Left ventricle myocardium inferior (tissue), 1 donor: ENCODE measurements at places on chromosomes 3 and 15.

DNA sequence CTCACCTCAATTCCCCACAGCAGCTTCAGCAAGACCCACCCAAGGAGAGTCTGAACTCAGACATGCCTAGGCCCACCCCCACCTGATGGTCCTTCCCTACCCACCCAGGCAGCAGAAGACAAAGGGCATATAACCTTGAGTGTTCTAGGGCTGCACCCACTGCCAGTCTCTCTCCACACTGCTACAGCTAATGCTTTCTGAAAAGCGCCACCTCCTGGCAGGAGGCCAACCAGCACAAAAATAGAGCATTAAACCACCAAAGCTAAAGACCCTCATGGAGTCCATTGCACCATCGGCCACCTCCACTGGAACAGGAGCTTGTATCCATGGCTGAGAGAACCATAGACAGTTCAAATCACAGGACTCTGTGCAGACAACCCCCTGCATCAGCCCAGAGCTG, 11.3 kb upstream of the RPL39L start:
- H3K4me1 ChIP-seq: no peaks in the 10 kb centered on the region
- H3K36me3 ChIP-seq: no peaks in the 10 kb centered on the region
- H3K4me3 ChIP-seq: no peak overlapping the region
- no peaks in the 10 kb centered on the region for H3K27me3 ChIP-seq

- peaks cover 20% of the 10 kb centered on the region for H3K4me1 ChIP-seq
- H3K27me3 ChIP-seq: peaks cover 9% of the 10 kb centered on the region
- H3K4me3 ChIP-seq: no peak overlapping the region
- no peaks in the 10 kb centered on the region for H3K36me3 ChIP-seq
- DNase-seq: no peak
- H3K27ac ChIP-seq: peak overlapping the region; percentile 81
Observed at GRCh38 chr3:134753999-134754742, 40.9 kb upstream of the EPHB1 start.

- H3K4me3 ChIP-seq: no peak overlapping the region
- no peak for DNase-seq
- no peak overlapping the region for H3K27ac ChIP-seq
- H3K36me3 ChIP-seq: no peaks in the 10 kb centered on the region
- no peaks in the 10 kb centered on the region for H3K4me1 ChIP-seq
- no peaks in the 10 kb centered on the region for H3K27me3 ChIP-seq
Observed at GRCh38 chr3:56870436-56870835, 68.7 kb upstream of the ARHGEF3 start.

DNA sequence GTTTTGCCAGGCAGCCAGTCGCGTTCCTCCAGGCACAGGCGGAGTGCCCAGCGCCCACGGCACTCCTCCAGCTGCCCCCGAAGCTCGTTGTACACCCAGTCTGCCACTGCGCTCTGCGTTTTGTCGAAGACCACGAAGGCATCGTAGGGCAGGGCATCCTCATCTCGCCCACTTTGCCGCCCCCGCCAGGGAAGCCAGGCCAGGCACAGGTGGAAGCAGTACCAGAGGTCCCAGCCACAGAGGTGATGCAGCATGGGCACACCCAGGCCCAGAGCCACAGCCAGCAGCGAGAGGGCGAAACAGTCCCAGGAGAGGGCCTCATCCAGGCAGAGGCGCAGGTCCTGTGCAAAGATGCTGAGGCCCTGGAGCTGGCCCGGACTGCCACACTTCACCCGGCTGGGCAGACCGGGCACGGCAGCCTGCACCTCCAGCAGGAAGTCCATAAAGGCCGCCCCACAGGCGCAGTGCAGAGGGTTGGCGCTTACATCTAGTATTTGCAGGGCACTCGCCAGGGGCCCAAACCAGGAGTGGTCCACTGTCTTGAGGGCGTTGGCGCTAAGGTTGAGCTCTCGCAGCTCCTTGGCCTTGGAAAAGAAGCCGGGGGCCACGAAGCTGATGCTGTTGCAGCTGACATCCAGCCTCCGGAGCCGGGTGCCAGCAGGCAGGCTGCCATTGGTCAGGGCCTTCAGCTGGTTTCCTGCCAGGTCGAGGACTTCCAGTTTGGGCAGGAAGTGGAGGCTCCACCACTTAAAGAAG, 3.7 kb downstream of the TLR9 start:
- H3K36me3 ChIP-seq: no peaks in the 10 kb centered on the region
- DNase-seq: no peak
- no peak overlapping the region for H3K27ac ChIP-seq
- peaks cover 41% of the 10 kb centered on the region for H3K4me1 ChIP-seq

DNA sequence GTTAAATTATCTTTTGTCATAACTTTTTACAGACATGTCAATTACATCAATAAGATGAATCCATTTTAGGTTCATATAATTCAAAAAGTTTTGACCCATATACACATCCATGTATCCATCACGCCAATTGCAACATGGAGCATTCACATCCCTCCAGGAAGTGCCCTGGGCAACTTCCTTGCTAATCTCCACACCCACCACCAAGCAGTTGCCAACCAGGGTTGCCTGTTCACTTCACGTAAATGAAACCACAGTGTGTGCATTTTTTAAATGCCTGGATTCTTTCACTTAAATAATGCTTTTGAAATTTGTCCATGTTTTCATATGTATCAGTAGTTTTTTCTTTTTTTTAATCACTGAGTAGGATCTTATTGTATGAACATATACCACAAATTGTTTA, 40.7 kb upstream of the LYZL4 start:
- H3K27ac ChIP-seq: peak overlapping the region; percentile 68
- peaks cover 12% of the 10 kb centered on the region for H3K4me1 ChIP-seq
- no peak overlapping the region for H3K4me3 ChIP-seq
- DNase-seq: no peak
- no peaks in the 10 kb centered on the region for H3K27me3 ChIP-seq

GRCh38 chr3:9951962-9952805, at the start of gene PRRT3:
TSS of gene PRRT3 (minus strand) at chr3:9952408. CDS start at chr3:9950115, 2,293 bp downstream.
- H3K27ac ChIP-seq: no peak within 1 kb of the TSS
- peak within 1 kb of the TSS; percentile 69 for H3K4me3 ChIP-seq
- no peaks in the 10 kb centered on the region for H3K27me3 ChIP-seq
- DNase-seq: no peak
- H3K4me1 ChIP-seq: peaks cover 21% of the 10 kb centered on the region

DNA sequence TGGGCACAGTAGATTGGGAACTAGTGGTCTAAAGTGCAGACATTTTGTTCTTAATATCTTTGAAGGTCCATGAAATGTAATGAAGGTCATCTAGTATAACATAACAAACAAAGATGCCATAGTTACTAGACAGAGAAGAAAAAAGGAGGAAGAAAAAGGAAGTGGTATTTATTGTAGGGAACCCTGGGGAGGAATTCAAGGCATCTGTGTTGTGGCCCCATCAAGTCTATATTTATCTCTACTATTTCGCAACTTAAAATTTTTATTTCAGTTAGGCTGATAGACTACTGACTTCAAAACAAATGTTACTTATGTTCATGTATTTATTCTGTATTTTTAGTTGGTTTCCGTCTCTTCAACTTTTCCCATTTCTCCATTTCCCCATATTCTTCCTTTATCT, 48.9 kb upstream of the ZDHHC23 start:
- no peaks in the 10 kb centered on the region for H3K36me3 ChIP-seq
- no peak overlapping the region for H3K27ac ChIP-seq
- H3K4me3 ChIP-seq: no peak overlapping the region
- no peak for DNase-seq

- no peaks in the 10 kb centered on the region for H3K36me3 ChIP-seq
- DNase-seq: no peak
- H3K27me3 ChIP-seq: no peaks in the 10 kb centered on the region
- H3K4me3 ChIP-seq: no peak overlapping the region
- H3K27ac ChIP-seq: no peak overlapping the region
- peaks cover 13% of the 10 kb centered on the region for H3K4me1 ChIP-seq
Observed at GRCh38 chr3:115279939-115280338, 132.9 kb upstream of the ZBTB20 start.

- H3K27me3 ChIP-seq: no peaks in the 10 kb centered on the region
- no peak overlapping the region for H3K4me3 ChIP-seq
- peaks cover 7% of the 10 kb centered on the region for H3K4me1 ChIP-seq
- DNase-seq: no peak
- H3K27ac ChIP-seq: no peak overlapping the region
Observed at GRCh38 chr15:80596521-80596976, 98.6 kb upstream of the ABHD17C start.

GRCh38 chr3:170762064-170762463, 107.9 kb downstream of the RPL22L1 start:
- no peaks in the 10 kb centered on the region for H3K36me3 ChIP-seq
- no peak for DNase-seq
- H3K27me3 ChIP-seq: no peaks in the 10 kb centered on the region

DNA sequence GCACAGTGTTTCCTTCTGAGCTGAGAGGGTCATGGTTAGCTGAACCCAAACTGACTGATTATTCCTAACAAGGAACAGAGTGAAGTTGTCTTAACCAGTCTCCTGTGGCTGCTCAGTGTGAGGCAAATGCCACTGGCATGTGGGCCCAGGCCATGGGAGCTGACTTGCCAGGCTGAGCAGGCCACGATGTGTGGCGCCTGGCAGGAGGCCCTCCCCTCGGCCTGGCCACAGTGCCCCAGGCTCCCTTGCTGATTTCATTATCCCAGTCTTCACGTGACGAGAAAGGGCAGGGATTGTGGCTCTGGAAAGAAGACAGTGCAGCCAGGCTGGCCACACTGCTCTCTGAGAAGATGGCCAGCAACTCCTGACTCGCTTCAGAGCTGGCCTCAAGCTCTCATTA, 58.8 kb downstream of the SLCO2A1 start:
- peaks cover 15% of the 10 kb centered on the region for H3K4me1 ChIP-seq
- H3K36me3 ChIP-seq: peaks cover 3% of the 10 kb centered on the region
- no peak for DNase-seq
- no peak overlapping the region for H3K27ac ChIP-seq

DNA sequence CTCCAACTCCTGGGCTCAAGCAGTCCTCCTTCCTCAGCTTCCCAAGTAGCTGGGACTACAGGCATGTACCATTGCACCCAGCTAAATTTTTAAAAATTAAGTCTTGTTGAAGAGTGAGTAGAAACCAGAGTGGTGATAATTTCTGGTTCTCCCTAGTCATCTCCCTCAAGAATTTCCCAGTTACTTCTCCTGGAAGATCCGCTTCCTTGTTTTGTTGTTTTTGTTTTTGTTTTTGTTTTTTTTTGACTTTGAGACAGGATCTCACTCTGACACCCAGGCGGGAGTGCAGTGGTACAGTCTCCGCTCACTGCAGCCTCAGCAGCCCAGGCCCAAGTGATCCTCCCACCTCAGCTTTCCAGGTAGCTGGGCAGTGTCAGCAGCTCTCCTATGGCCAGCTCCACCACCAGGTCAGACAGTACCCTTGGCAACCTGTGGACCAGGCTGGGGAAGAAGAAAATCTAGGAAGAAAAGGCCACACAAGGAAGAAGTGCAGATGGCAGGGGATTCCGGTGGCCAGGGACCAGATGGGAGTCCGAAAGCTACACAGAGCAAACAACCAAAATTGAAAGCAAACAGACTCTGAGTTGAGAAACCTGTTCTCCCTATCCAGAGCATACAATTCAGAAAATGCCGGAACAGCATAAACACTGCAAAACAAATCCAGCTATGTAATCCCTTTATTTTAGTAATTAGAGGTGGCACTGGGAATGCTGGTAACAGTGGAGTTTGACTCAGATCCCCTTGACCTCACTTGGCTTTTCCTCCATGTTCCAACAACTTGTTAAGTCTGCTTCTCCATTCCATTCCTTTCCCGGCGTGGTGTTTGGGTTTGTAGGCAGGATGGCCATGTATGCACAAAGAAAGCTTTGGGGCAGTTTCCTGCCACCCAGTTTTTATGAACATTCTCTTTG, 266.6 kb upstream of the CTDSPL start:
- H3K36me3 ChIP-seq: peaks cover 4% of the 10 kb centered on the region
- H3K27me3 ChIP-seq: no peaks in the 10 kb centered on the region
- DNase-seq: no peak
- H3K4me3 ChIP-seq: no peak overlapping the region

DNA sequence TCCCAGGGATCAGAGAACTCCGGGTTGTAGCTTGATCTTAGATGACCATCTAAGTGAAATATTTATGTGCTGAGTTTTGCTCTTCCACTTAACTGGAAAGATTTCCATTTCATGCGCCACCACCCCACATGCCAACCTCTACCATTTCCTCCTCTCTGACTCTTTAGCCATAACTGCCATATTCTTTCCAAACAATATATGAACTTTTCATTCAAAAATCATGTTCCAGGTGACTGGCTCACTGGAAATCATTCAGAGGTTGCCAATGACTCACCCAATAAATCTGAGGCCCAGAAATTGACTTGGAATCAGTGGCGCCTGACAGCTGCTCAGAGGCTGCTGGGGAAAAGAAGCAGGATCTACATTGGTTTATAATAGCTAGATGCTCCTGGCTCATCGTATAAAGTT, 31.6 kb upstream of the FAM174B start:
- H3K27me3 ChIP-seq: no peaks in the 10 kb centered on the region
- DNase-seq: no peak

GRCh38 chr15:76253691-76254473, 57.4 kb downstream of the ETFA start:
- H3K27ac ChIP-seq: no peak overlapping the region
- H3K4me1 ChIP-seq: peaks cover 4% of the 10 kb centered on the region
- H3K4me3 ChIP-seq: no peak overlapping the region

DNA sequence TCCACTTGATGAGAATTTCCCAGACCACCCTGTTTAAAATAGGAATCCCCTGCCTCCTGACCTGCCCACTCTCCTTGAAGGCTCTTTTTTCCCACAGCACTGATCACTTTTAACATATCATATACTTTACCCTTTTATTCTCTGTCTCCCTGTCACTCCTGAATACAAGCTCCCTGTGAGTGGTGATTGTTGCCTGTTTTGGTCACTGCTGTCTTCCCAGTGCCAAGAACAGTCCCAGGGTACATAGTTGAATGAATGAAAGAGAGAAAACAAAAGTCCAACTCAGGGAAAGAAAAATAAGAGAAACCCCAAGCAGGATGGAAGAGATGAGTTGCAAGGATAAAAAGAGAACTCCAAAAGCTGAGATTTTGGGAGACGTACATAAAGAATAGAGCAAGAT, 500.3 kb upstream of the LMCD1 start:
- peaks cover 9% of the 10 kb centered on the region for H3K4me1 ChIP-seq
- no peaks in the 10 kb centered on the region for H3K36me3 ChIP-seq
- H3K27ac ChIP-seq: no peak overlapping the region

DNA sequence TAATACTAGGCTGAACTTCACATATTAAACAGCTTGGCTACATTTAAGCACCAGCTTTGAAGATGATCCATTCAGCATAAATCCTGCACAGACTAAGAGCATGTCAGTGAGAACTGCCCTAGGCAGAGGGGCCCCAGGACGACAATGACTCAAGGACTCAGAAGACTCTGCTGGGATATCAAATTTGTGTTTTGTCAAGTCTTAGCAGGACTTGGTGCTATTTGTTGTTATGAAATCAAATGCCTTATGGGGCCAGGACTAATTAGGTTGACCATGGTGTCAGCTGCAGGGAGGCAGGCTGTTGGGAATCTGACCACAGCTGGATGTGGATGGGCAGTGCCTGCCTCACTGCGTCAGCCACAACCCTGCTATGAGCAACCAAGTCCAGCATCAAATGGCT, 91.8 kb downstream of the RYR3 start:
- peaks cover 5% of the 10 kb centered on the region for H3K27me3 ChIP-seq
- no peak overlapping the region for H3K27ac ChIP-seq
- no peak overlapping the region for H3K4me3 ChIP-seq
- DNase-seq: no peak
- no peaks in the 10 kb centered on the region for H3K4me1 ChIP-seq
